ENCODE measurements at places on chromosomes 3 and 15.

DNA sequence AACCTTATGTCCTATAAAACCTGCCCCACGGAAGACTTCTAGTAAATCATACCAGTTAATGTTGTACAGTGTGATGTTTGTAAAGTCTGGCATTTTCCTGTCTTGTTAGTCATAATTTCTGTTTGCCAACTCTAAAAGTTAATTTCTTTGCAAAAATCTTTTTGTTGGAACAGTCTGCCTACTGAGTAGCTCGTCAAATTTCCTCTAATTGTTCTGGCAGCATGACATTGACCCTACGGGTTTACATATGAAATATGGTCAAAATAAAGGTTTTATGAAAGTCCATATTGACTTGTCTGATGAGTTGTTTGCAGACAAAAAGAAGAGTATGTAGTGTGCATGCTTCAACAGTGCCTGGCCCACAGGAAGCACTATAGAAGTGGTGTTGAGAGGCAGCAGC lies 79.8 kb upstream of the SOX2 start:
- DNase-seq: no peak

DNA sequence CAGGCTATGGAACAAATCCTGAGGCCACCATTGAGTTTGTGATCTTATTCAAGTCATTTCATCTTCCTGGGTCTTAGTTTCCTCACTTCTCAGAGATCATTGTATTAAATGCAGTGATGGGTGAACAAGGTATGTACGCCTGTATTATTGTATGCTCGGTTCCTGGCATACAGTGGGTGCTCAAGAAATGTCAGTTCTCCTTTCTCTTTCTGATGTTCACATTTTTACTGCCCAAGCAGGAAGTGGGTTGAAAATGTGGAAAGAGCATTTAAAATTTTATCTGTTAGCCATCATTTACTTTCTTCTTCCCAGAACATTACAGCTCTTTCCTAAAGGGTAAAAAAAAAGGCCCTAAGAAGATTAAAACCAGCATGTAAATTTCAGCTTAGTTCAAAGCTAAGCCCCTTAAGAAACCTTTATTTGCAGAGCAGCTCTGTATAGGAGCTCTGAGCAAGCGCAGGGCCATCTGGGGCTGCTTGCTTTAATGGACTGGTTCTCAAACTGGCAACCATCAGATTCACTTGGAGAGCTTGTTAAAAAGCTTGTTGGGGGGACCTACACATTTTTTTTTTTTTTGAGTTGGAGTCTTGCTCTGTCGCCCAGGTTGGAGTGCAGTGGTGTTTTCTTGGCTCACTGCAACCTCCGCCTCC lies 179.4 kb downstream of the CHST2 start:
- DNase-seq: no peak

- DNase-seq: no peak
These were observed 68.0 kb downstream of the PDZRN3 start for GRCh38 chr3:73556520-73557372.

DNA sequence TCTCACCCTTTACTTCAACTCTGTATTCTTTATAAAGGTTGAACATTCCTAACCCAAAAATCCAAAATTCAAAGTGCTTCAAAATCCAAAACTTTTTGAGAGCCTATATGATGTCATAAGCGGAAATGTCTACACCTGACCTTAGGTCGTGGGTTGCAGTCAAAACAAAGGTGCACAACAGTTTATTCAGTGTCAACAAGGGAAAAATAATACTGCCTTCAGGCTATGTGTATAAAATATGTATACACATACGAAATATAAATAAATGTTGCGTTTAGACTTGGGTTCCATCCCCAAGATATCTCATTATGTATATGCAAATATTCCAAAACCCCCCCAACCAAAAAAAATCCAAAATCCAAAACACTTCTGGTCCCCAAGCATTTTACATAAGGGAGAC lies 90.9 kb downstream of the STAG1 start:
- DNase-seq: no peak

- DNase-seq: no peak
These were observed 6.4 kb downstream of the TEX9 start for GRCh38 chr15:56371495-56372147.

- peak; percentile 16 for DNase-seq
These were observed 859 bp downstream of the RORA start for GRCh38 chr15:61227950-61228936.

DNA sequence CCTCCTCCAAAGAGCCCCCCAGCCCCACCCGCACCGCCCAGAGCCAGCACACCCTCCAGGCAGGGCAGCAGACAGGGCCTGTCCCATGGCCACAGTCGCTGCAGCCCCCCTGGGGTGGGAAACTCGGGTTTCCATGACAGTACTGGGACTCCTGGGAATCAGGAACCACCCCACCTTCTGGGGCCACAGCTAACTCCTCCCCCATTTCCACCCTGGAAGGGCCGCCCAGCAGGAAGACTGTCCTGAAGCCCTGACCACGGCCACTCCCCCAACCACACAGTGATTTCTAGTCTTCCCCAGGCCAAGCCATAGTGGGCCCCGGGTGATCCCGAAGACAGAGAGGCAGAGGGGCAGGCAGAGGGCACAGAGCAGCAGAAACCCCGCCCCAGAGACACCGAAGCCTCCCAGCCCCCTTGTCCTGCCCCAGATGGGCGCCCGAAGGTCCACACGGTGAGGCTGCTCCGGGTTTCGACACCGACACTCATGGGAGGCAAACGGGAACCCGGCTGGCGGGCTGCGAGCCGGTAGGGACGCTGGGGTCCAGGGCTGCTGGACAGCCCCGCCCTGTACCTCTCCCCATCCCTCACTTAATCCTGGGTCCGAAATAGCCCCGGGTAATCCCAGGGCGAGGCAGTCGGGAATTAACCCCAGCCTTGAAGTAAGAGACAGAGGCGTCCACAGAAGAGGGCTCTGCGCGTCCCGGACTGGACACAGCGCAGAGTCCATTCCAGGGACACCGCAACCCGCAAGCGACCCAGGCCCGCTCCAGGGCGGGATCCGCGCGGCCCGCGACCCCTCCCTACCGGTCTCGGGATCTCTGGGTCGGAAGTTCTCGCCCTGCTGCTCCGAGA lies 138.4 kb downstream of the NUP210 start:
- no peak for DNase-seq

- DNase-seq: peak; percentile 77
These were observed 16.5 kb downstream of the CCRL2 start for GRCh38 chr3:46423588-46423987.

GRCh38 chr15:44394062-44394461 lies 33.4 kb upstream of the CTDSPL2 start:
- no peak for DNase-seq

DNA sequence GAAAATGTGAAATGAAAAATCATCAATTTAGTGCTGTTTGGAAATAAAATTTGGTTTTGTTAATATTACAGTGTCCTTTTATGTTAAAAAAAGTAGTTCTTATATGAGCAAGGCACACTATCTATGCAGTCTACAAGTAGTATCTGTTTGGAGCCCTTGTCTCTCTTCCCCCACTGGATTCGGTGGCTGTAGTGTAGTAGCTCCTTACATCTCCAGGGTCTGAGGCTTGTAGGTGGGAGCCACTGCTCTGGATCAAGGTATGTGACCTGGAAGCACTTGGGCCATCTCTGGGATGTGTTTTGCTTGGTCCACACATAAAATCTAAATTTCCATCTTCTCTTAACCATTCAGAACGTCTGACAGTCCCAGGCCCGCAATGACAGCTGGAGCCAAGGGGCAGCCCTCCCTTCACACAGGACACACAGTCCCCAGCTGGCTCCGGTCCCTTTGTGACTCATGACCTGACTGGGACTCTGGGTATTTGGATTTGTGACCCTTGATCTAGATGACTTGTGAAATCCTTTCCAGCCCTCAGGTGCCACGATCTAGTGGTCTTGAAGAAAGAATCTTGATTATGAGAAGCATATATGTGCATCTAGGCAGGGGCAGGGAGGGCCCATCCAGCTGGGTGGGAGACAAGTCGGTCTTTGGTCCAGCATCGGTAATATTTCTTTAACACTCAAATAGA lies 80.0 kb downstream of the USP13 start:
- DNase-seq: no peak
